MV-4-11 (cell line): ENCODE measurements at places on chromosomes 6 and 20.

- no peak for DNase-seq
Measured at GRCh38 chr6:168558686-168559085, 117.7 kb downstream of the SMOC2 start.

- DNase-seq = no peak
Measured at GRCh38 chr6:88899569-88900316, 63.7 kb downstream of the RNGTT start.

DNA sequence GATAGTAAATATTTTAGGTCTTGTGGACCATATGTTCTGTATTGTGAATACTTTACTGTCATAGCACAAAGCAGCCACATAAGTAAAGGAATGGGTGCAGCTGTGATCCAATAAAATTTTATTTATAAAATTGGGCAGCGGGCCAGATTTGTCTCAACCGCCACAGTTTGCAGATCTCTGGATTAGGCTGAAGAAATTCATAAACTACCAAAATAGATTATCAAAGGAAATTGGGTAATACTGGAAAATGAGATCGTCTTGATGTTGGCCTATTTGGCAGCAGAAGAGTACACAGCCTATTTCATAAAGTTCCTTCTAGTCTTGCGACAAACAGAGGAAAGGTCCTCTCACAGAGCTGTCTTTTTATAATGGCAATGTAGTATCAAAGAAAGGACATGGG lies 69.8 kb downstream of the DZANK1 start:
- peak; percentile 48 for DNase-seq

GRCh38 chr6:17161076-17161475 lies 59.2 kb downstream of the STMND1 start:
- no peak for DNase-seq

DNA sequence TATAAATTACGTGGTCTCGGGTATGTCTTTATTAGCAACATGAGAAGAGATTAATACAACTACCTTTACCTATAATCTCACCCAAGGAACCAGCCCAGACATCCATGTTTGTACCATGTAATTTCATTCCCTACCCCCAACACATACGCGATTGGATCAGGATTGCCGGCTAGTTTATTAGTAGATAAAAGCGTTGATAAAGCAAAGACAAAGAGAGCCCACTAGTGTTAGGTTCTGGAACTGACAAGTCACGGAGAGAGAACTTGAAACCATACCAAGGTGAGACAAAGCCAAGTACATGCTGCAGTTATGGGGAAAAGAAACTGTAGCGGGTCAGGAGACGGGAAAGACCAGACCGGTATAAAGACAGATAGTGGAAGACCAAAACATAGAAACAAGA lies 37.4 kb upstream of the FAM135A start:
- no peak for DNase-seq

DNA sequence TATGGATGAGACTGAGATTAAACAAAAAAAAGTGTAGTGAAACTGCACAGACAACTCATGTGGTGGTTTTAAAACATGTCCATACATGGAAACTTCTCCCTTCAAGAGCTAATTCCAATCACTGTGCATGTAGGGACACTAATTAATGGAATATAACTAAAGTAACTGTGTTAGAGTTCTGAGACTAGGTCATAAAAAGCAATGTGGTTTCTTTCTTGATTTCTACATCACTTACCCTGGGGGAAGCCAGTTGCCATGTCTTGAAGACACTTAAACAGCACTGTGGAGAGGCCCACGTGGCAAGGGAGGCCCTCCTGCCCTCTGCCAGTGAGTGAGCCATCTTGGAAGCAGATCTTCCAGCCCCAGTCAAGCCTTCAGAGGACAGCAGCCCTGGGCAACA lies 118.2 kb upstream of the DST start:
- DNase-seq = no peak

DNA sequence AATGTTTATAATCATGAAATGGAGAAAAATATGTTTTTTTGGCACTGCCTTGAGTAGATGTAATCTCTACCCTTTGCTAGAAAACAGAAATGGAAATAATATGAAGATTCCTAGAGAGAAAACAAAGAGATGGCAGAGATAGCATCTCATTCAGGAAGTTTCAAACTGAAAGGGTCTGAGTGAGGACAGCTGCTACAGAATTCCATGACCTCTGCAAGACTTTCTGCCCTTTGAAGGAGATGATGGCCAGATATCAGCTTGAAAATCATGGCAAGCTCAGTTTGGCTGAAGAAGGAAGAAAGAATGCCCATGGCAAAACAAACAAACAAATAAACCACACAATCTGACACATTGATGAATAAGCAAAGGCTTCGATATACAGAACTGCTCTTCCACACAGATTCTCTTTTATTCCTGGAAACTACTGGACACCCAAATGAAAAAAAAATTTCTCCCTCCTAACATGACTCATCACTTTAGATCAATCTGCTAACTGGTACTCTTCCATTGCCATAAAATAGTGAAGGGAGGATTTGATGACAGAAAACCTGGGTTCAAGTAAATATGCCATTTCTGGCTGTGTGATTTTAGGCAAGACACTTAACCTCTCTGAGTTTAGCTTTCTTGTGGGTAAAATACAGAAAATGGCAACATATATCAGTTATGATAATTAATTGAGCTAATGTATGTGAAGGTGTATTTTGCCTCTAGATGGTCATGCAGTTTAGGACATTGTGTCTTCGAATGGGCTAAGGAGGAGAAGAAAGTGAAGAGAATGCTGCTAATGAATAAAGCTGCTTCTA lies 105.9 kb upstream of the SPACA1 start:
- no peak for DNase-seq

GRCh38 chr6:22952097-22952496 lies 382.7 kb downstream of the HDGFL1 start:
- DNase-seq = no peak

DNA sequence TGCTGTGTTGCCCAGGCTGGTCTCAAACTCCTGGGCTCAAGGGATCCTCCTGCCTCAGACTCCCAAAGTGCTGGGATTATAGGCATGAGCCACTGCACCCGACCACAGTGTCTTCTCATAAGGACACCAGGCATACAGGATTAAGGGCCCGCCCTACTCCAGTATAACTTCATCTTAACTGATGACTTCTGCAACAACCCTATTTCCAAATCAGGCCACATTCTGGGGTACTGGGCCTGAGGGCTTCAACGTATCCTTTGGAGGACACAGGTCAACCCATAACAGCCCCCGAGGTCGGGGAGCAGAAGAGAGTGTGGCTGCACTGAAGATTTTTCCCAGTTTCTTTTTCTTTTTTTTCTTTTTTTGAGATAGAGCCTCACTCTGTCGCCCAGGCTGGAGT lies 39.7 kb downstream of the SUN5 start:
- no peak for DNase-seq

GRCh38 chr6:14060971-14061370 lies 56.6 kb upstream of the CD83 start:
- no peak for DNase-seq

DNA sequence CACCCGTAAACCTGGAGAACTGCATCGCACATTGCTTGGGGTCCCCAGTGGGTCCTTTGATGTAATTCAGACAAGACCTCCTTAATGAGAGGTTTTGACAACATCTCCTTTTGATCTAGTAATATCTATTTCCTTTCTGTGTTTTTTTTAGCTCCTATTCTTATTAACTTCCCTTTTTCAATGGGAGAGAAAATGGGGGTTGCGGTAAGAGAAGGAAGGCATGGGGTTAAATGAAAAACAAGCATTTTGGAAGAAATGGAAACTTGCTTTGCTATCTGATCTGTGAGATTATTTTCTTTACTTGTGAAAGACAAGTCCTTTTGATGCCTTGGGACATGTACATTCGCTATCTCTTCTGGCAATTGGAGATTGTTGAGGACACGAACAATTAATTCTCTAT lies 418.6 kb upstream of the MAN1A1 start:
- DNase-seq = peak; percentile 78

- DNase-seq = no peak
Measured at GRCh38 chr6:72551470-72551869, 70.4 kb upstream of the KCNQ5 start.

DNA sequence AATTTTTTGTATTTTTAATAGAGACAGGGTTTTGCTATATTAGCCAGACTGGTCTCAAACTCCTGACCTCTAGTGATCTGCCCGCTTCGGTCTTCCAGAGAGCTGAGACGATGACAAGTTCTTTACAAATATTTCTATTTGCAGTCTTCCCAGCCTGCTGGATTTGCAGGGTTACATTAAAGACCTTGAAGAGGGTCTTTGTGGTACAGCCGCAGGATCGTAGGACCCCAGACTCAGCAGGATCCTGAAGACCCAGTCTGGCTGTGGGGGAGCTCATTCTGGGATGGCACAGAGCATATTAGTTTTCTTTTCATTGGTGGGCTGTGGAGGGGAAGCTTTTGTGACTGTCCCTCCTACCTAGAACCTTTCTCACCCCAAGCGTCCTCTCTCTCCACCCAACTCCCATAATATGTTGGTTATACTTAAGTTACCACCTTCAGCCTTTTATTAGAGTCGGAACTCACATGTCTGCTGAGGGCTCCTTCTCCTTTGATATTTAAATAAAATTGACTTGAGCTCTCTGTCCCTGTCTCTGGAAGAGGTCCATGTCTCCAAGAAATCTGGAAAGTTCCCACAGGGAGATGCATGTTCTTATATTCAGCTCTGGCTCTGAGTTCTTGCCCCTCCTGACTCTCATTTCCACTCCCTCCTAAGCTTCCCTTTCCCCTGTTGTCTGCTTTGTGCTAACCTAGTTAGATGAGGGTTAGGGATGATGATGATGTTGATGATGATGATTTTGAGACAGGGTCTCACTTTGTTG lies 72.0 kb downstream of the TIAM2 start:
- DNase-seq = no peak
